ENCODE measurements at places on chromosomes 11 and 22.

GRCh38 chr11:107799218-107799859 is 59.2 kb downstream of the SLC35F2 start:
- DNase-seq, result peak; percentile 59

DNA sequence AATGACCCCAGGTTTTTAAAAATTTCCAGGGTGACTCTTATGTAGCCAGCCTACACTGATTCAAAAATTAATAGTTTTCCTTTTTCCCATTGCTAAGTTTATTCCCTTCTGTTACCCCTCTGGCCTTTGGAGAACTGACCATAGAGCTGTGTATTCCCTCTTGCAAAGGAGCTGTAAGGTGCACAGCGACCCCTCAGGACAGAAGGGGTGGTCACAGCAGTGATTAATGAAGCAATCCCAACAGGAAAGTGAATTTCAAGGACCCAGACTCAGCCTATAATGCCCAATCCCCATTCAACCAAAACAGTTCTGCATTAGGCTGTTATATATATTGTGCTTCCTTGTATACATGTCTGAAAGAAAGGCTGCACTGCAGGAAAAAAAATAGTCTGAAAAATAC is 147.1 kb downstream of the WT1 start:
- DNase-seq, result peak; percentile 30

DNA sequence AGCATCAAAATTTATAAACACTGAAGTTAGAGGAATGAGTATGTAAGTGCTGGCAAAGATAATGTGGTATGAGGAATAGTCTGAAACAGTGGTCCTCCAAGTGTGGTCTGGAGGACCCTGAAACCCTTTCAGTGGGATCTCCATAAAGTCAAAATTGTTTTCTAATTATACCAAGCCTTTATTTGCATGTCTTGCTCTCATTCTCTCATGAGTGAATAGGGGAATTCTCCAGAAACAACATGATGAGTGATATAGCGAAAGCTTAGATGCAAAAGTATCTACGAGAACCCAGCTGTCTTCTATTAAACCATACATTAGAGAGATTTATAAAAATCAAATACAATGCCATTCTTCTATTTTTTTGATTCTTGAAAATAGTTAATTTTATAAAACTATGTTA is 145.0 kb upstream of the RAG2 start:
- DNase-seq, result no peak

GRCh38 chr22:29254286-29254660 is 13.5 kb downstream of the RHBDD3 start:
- no peak for DNase-seq

GRCh38 chr11:1560649-1561251 is 11.3 kb downstream of the DUSP8 start:
- DNase-seq, result peak; percentile 69

- no peak for DNase-seq
Observed at GRCh38 chr11:130710021-130710420, 206.3 kb downstream of the SNX19 start.

Data from H7 (cell line).